Urothelium cell line (cell line): ENCODE measurements at places on chromosomes 4 and X.

GRCh38 chr4:40990236-40990898, 224.0 kb downstream of the APBB2 start:
- DNase-seq = peak; percentile 82

DNA sequence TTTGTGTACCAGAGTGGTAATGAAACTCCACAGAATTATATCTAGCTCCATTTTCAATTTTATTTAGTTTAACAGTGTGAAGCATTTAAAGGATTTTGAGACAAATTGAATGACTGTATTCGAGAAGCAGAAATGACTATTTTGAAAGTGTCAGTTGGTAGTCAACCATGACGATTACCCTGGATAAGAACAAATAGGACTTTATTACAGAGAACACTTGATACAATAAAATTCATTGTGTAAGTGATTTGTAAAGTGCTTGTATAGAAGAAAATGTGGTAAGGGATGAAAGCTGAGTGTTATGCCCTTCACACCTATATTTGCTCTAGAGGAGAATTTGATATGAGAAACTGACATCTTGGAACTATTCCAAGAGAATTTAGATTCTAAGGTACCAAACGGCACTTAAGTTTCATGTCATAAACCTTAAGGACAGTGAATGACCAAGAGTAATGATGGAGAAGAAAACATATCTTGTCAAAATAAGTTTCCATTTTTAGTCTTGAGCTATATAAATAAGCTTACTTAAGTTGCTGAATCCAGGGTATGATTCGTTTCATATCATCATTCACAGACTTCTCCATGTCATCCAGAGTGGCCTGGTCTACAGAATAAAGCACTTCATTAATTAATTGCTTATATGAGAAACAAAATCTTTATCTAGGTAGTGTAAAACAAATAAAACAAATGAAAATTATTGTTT, 34.6 kb downstream of the MED14 start:
- DNase-seq = no peak

DNA sequence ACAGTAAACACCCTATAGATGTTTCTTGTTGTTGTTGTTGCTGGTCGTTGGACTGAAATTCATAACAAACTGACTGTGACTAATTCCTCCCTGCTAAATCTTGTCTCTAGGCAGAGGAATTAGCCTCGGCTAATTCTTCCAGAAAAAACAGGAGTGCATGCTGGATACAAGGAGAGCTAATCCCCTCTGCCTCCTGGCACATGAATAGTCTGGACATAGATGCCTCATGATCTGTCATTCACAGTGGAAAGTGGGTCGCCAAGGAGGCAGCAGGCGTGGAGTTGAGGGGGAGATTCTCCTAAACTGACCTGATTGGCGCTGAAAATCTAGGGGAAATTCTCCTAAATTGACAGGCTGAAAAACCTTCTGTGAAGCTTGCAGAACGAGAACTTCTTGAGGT, 220.1 kb downstream of the DCTD start:
- no peak for DNase-seq

DNA sequence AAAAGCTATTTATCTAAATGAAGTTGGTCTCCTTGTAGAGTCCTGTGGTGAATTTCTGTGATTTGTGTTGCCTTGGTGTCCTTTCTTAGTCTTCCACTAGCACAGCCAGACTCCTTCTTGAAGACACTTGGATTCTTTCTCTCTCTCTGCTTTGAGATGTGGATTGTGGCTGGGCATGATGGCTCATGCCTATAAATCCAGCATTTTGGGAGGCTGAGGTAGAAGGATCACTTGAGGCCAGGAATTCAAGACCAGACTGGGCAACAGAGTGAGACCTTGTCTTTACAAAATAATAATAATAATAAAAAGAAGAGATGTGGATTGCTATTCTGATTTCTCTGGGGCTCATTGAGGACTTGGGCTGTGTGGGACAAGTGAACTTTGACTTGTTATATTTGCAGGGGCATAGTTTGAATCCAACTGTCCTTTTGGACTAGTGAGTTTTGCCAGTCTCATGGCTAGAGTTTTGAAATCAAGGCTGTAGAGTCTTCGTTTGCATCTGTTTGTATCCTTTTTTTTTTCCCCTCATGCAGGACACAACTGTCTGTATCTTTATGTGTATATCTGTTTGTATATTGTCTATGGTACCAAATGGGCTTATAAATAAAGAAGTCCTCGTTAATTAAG, 11.1 kb upstream of the SMIM14 start:
- DNase-seq = no peak

- no peak for DNase-seq
These were observed 51.3 kb upstream of the LEF1 start for GRCh38 chr4:108219998-108220397.

- no peak for DNase-seq
These were observed at the start of gene TXK for GRCh38 chr4:48134081-48134480. Gene TXK, minus strand, starts transcription at chr4:48134250. Its CDS starts 80 bp downstream, at chr4:48134170.

GRCh38 chr4:15784959-15785634, 7.0 kb downstream of the CD38 start:
- no peak for DNase-seq

GRCh38 chr4:20391198-20391597, 139.5 kb downstream of the SLIT2 start:
- DNase-seq = no peak

DNA sequence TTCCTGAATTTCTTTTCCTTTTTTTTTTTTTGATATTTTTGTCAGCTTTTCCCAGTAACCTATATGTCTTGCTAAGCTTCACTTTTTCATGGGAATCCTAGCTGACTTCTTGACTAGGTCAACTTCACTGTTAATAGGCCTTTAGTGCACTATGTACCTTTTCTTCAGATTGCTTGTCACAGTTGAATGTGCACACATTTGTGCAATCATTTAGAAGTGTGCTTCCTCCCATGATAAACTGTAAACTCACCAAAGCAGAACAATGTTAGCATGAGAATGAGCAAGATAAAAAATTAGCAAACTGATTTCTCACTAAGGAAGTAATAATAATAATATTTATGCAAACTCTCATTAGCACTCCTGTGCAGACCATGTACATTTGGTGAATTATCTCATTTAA, 173.2 kb downstream of the PABPC4L start:
- DNase-seq = no peak

GRCh38 chr4:21826071-21826470, 122.5 kb downstream of the KCNIP4 start:
- no peak for DNase-seq

DNA sequence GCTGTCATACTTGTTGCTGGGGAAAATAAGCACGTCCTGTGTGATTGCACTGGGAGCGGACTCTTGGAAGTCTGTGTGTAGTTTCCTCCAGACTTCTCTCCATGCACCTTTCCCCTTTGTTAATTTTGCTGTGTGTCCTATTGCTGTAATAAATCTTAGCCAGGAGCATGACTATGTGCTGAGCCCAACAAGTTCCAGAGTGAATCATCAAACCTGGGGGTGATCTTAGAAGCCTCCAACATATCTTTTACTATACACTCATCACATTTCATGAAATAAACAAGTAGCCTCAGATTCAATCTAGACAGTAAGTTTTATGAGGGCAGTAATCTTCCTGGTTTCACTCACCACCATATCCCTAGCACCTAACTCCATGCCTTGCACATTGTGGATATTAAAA, 43.3 kb upstream of the FGF13 start:
- DNase-seq = no peak

DNA sequence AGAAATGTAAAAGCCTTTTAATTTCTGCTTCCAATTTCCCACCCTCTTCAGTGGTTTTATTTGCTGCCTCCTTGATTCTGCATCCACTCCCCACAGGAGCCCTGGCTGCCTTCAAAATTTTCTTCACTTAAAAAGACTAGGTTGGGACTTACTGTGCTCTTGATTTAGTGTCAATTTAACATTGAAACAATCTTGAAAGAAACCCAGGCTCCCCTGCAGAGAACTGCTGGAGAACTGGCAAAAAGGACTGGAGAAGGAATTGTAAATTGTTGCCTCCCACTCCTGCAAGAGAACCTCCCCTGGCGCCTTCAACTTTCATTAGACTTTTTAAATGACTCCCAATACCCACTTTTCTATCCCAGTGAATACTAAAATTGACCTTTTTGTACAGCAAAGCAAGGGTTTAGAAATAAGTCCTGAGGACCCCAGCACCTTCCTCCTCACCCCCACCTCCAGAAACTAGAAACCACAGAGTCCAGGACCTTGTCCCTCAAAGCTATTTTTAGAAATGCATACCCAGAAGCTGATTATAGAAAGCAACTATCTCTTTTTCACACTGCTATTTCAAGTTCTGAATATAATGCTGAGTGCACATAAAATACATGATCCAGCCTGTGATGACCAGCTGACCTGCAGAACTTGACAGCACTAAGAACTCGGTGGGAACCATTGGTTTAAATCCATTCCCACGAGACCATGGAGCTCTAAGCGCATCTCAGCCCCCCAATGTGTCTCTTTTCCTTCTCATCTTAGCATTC, 155.5 kb downstream of the INPP4B start:
- DNase-seq = no peak

GRCh38 chrX:67604979-67605703, 61.3 kb downstream of the AR start:
- peak; percentile 58 for DNase-seq
